ENCODE measurements at places on chromosomes 7 and 10.
A peak's percentile ranks its signal among the peaks of the same experiment; 100 is the strongest.

DNA sequence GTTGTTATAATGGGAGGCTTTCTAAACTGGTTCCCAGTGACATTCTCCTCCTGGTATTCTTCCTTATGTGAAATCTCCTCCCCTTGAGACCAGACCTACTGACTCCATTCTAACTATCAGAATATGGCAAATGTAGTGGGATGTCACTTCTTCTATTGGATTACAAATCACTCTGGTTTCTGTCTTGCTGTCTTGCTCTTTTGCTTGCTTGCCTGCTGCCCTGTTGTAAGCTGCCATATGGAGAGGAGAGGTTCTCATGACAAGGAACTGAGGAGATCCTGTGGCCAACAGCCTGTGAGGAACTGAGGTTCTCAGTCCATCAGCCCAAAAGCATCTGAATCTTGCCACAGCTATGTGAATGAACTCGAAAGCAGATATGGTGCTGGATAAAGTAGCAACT, 4.7 kb upstream of the NRCAM start:
- no peak for DNase-seq

DNA sequence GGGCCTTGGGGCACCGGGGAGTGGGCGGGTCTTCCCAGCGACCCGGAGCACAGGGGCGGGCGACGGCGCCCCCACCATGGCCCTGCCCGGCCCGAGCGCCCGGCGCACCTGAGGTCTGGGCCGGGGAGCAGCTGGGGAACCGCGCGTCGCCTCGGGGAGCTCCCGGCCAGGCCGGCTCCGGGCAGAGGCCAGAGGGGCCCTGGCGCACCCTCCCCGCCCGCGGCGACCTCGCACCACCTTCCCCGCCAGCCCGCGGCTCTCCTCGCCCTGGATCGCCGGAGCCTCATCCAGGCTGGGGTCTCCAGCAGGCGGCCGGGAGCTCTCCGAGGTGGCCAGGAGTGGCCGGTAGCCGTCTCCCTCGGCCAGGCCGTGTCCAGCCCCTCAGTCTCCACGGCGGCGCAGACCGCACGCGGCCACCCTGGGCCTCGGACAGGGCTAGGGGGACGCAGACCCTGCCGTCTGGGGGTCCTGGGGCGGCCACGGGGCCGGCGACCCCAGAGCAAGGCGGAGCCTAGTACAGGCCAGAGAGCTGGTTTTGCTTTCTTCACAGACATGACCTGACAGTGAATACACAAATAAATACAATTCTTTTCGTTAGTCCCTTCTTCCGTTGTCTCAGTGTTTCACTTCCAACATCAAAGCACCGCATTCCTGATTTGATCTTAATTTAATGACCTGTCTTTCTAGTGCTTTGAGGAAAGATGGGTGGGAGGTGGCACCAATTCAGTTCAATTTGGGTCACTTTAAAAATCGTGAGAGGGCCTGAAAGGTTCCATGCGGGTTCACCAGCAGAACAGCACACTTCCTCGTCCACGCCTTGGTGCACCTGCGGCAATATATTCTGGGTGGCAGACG, 356.9 kb downstream of the DNAJB6 start:
- DNase-seq, result no peak

GRCh38 chr10:88045096-88045495, 181.7 kb downstream of the PTEN start:
- DNase-seq, result no peak

- no peak for DNase-seq
Observed at GRCh38 chr10:11286261-11286852, 268.7 kb downstream of the CELF2 start.

- DNase-seq, result no peak
Observed at GRCh38 chr10:66350622-66351399, 575.0 kb upstream of the LRRTM3 start.

DNA sequence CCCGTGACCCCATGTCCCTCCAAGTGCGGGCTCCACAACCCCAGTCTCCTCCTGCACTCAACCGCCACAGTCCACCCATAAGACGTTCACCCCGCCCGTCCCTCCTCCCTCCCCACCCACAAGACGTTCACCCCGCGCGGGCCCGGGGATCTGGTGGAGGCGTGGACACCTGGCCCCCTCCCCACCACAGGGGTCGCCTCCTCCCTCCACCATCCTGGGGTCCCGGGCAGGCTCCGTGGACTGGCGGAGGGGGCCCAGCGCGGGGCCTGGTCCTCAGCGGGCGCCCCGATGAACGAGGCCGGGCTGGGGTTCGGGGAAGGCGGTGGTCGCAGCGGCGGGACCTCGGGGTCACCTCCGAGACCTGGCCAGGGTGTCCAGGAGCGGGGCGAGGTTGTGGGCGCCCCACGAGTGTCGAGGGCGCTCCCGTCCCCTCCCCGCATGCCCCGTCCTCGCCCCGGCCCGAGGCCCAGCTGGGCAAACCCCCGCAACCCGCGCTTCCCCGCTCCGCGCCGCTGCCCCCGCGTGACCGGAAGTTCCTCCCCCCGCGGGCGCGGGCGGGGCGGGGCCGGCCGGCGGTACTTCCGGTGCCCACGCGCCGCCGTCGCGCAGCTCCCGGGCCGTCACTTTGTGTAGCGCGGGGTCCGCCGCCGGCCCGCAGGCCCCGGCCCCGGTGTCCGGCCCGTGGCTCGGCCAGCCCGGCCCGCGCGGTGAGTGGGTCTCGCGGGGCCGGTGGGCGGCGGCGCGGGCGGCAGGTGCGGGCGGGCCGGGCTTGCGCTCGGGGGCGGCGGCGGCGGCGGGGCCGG, at the start of gene ZNF316:
ZNF316 (plus strand) TSS at position 578 of the 803 bp plus-strand sequence. CDS start 5,092 bp downstream, outside the sequence.
- DNase-seq, result peak; percentile 30

DNA sequence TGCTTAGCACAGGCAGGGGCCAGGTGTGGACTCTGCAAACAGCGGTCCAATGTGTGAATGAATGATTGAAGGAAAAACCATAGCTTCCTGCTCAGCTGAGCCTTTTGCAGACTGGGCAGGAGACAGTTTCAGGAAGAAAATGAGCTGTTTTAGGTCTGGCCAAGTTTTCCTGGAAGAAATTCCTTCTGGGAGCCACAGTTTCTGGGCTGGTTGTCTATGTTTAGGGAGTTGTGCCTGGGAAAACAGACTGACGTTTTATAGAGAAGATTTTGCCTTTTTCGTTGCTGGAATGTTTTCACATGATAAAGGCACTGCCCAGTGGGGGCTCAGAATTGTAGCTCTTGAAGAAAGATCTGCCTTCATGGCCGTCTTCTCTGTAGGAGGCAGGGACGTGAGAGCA, 255.1 kb downstream of the CCSER2 start:
- DNase-seq, result no peak

- DNase-seq, result no peak
Observed at GRCh38 chr10:4535521-4535920, 290.5 kb upstream of the AKR1E2 start.

DNA sequence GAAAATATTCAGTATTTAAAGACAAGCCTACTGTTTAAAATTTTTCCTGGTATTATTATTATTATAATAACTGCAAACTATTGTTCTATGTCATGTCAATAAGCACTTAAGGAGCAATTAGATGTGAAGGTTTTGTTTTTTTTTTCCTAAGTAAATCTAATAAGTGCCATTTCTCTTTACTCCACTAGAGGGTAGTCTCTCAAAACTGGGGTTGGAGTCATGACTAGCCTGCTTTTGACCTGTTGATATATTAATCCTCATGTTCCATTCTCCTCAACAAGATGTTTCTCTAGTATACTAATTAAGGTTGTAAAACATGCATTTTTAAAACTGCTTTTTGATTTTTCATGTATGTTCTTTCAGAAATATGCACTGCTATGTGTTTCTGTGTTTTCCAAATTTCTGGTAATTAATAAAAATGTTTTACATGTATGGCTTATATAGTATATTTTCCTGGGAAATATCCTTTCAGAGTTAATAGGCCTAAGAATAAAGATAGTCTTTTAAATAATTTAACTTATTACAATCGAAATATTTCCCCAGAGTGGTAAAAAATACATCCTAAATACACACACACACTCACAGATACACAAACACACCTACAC, 1.0 kb upstream of the LRRN3 start:
- no peak for DNase-seq

GRCh38 chr10:71528371-71529206, 131.9 kb downstream of the CDH23 start:
- no peak for DNase-seq

DNA sequence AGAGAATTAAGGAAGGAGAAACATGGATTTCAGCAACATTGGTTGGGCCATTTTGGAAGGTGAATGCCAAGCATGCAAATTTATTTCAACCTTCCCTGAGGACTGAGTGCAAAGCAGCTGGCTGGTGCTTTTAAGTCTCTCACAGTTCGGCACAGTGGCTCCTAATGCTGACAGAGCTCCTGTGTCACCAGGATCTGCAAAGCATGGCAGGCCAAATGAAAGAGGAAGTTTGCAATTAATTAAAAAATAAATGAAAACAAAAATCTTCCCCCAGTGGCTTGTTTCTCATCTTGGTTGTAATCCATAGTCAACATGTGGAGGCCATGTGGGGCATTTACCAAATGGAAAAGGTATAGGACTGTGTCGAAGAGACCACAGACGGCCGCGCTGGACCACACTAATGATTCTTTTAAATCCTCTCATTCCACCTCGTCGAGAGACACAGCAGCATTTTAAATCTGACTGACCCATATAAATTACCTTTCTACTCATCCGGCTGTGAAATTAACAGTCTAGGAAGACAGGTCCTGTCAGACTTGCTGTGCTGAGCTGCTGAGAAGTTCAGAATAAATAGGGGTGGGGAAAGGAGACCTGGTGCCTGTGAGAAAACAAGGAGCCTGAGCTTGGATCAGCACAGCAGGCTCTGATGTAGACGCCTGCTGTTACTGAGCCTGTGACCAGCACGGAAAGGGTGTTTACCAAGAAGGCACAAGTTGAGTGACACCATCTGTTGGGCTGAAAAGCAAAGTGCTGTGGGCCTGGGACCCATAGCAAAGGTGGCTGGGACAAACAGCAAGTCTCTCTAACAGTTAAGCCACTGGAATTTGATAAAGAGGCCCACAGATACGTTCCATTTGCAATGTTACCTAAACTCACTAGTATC, 136.0 kb upstream of the COL1A2 start:
- no peak for DNase-seq

GRCh38 chr10:124612611-124613498, 131.3 kb downstream of the FAM53B start:
- DNase-seq, result no peak

GRCh38 chr7:46318276-46318675, 397.2 kb upstream of the IGFBP3 start:
- no peak for DNase-seq

DNA sequence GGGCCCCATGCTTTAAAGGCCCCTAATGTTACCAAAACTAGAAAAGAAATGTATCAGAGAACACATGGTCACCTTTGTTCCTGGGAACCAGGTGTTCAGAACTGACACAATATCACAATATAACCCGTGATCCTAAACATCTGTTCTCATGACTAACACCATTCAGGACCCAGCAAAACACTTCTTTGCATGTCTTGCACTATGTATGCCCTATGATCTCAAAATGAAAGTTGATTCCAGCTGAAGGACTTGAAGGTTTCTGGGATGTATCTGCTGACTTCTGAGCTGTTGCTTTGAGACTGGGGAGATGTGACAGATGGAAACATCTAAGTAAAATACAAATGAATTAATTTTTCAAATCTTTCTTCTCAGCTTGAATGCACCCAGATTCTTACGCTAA, 37.5 kb upstream of the PIK3CG start:
- no peak for DNase-seq

GRCh38 chr7:24119852-24120251, 164.1 kb upstream of the NPY start:
- DNase-seq, result no peak

- no peak for DNase-seq
Observed at GRCh38 chr7:17488829-17489228, 190.4 kb downstream of the AHR start.

DNA sequence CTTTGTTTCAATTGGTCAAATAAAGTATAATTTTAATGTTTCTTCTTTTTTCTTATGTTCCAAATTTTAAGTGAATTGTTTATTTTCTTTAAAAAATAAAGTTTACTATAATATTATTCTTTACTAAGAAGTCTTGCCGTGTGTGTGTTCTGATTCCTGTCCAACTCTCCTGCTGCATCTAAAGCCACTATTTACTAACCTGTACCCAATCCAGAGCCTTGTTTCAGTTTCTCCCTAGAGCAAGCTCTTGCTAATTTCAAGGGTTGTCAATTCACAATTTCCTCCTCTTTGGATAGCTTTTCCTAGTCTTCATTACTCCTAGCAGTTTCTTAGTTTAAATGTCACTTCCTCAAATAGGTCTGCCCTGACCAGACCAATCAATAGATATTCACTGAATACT, 314.9 kb upstream of the SEMA3A start:
- DNase-seq, result no peak

- DNase-seq, result no peak
Observed at GRCh38 chr7:94928168-94928707, 20.8 kb downstream of the PPP1R9A start.

DNA sequence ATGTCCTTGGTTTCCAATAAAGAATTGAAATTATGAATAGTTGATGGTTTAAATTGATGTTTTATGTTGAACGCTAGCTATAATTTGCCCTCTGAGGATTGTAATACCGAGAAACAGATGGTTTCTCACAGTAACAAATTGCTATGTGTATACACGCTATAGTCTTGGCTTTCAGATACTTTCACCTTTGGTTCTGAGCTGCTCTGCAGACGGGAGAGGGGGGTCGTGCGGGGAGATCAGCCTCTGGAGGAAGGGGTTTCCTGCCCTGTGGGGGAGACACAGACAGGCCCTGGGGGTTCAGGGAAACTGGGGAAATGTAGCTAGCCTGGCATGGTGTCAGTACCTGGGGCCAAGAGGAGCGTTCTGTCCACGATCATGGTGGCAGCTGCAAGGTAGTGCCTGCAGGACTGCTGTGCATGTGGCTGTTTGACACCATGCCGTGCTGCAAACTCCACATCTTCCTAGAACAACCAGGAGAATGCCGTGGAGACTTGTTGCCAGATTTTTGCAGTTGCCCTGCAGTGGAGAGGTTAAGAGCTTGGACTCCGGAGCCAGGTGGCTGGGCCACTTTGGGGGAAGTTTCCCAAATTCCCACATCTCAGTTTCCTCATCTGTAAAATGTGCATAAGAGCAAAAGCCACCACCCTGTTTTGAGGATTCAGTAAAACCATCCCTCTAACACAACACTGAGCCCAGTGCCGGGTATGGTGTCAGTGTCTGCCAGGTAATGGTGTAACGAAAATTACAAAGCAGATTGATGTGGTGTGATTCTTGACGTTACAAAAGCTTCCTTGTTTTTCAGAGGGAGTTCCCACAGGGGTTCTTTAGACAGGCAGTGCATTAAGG, 167.9 kb downstream of the CUX1 start:
- no peak for DNase-seq

- DNase-seq, result no peak
Observed at GRCh38 chr7:122677149-122677548, 21.8 kb downstream of the RNF133 start.

DNA sequence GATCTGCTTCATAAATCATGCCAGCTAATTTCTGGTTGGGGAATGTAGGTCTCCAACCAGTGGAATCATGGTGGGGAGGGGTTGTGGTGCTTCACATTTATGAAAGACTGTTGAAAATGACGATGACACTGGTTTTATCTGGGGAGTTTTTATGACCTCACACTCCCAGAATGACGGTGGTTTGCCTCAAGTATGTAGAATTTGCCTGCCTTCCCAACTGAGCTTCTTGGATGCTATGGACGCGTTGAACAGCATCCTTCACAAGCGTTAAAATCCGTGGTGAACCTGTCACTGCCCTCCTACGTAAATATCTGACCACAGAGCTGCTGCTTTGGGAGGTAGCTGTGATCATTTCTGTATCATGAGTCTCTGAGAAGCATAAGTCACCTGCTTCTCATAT, 3.3 kb downstream of the INSYN2A start:
- no peak for DNase-seq

All from effector memory CD4-positive, alpha-beta T cell (primary cell).